Omental fat pad (tissue), 4 donors: ENCODE measurements at places on chromosomes 4 and X.

DNA sequence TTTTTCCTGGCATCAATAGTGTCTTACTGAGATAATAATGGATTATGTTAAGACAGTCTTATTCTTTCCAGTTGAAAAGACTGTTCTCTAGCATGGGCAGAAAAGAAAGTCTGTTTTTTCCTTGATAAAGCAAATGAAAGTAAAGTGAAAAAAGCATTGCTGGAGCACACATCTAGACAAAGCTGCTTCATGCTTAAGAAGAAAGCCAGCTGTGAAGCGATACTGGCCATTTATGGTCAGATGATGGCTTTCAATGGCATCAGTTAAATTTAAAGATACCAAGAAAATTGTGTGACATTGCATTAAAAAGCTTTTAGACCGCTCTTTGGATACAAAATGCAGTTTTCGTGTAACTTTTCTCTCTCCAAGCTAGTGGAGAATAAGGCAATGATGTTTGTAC lies 242.1 kb upstream of the TRAM1L1 start:
- DNase-seq, result no peak

DNA sequence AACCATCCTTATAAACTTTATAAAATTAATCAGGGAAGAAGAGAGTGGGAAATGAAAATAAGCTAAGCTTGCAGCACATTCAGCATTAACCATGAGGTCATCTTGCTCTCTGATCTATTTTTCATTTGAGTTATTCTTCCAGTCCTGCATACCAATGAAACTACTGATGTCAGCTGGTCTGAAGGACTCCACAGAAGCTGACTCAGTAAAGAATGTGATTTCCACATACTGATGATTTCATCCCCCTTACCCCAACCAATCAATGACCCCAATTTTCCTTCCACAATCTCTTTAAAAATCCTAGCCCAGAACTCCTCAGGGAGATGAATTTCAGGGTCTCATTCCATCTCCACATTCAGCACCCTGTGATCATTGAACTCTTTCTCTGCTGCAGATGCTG lies 18.8 kb upstream of the DSPP start:
- no peak for DNase-seq

DNA sequence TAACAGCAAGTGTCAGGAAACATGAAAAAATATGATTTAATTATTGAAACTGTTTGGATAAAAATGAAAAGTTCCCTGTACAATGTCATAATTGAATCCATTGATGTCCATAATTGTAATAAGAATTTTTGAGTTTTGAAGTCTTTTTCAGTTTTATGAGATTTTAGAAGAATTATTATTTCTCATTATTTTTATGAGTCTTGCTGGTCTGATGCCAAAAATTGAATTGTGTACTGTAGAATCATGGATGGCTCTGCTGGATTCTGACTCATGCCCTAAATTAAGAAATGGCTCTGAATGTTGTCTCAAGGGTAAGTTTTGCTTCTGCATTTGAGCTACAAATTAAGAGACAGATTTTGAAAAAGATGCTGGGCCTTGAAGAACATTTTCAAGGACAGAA lies 132.8 kb upstream of the MAP9 start:
- no peak for DNase-seq

- DNase-seq, result no peak
These were observed 4.9 kb downstream of the SLC9A7 start for GRCh38 chrX:46754036-46754435.

DNA sequence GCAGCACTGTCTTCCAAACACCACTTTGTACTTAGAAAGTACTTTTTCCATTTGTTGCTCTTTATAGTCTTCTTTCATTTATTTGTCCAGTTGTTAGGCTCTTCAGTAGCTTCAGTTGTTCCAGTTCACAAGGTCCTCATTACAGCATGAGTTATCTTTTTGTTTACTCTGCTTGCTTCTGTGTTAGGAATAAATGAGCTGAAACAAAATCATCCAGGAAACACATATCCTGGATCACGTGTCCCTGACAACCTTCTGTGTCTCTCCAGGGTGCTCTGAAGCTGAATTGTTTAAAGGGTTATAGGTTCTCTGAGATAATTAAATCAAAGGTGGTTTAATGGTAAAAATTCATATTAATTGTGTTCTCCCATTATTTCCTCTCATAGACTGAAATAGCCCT lies 19.9 kb upstream of the KLHL8 start:
- DNase-seq, result no peak

DNA sequence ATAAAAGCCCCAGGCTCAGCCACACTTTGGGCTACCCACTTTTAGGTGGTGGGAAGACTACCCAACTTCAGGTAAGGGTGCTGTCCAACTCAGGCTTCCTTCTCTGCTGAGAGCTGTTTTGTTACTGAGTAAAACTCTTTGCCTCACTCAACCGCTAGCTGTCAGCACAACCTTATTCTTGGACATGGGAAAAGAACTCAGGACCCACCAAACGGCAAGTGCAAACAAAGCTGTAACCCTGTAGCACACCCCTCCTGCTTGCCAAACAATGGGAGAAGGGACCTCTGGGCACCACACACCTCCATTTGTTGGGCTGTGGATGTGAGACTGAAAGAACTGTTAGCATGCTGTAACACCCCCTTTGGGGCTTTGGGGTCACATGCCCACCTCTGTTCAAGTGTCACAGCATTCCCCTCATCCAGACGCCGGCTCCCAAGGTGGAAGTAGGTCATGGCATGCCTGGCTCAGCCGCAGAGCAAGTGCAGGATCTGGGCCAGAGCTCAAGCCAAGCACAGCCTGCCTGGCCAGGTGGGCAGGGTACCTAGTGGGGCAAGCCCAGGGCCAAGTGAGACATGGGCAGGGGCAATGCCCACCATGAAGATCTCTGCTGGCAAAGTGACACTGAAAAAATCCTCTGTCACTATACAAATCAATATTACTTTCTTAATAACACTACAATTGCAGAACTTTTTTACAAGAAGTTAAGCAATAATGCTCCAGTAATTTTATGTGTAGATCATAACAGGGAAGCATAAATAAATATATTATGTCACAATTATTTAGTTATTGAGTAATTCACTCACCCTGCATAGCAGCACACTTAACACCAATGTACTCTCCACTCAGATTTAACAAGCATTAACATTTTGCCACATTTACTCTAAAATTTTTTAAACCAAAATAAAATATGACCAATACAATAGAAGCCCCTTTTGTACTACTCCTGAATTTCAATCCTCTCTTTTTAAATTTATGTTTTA lies 107.2 kb downstream of the TBCK start:
- no peak for DNase-seq

- no peak for DNase-seq
These were observed 57.9 kb upstream of the TEX13D start for GRCh38 chrX:124274438-124275181.

DNA sequence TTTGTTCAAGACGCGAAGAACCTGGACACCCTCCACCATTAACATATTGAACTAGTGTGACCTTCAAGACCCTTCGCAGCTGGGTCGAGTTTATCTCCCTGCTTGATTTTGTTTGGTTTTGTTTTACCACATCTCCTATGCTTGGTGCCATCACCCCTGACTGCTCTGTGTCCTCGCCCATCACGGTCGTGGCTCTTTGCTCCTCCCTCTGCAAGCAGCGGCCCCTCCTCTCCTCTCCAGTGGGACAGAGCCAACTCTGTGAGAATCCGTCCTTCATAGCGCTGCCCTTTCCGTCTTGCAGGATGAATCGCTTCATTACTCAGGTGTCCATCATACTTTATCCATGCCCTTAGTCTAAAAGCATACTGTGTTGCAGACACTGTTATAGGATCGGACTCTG lies 9.1 kb upstream of the FAM149A start:
- no peak for DNase-seq

- DNase-seq, result no peak
These were observed 626 bp upstream of the CEP135 start for GRCh38 chr4:55947912-55948725.

- no peak for DNase-seq
These were observed 17.1 kb upstream of the GALNT7 start for GRCh38 chr4:173151496-173151895.

- no peak for DNase-seq
These were observed 11.3 kb downstream of the SLC38A5 start for GRCh38 chrX:48458711-48459110.

- DNase-seq, result no peak
These were observed 126.6 kb downstream of the NPNT start for GRCh38 chr4:106021737-106022410.

DNA sequence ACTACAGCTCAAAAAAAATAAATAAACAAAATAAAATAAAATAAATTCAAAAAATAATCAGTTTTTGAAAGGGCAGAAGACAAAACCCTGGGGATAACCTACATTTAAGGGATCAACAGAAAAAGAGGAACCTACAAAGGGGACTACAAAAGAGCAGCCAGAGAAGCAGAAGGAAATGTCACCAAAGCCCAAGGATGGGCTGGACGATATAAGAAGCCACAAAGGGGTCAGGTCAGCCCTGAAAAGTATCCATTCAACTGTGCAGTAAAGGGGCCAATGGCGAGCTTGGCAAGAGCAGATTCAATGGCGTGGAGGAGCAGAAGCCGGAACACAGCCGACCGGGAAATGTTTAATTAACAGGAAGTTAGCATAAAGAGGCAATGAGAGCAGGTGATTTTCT lies 16.9 kb downstream of the ACOT9 start:
- no peak for DNase-seq

DNA sequence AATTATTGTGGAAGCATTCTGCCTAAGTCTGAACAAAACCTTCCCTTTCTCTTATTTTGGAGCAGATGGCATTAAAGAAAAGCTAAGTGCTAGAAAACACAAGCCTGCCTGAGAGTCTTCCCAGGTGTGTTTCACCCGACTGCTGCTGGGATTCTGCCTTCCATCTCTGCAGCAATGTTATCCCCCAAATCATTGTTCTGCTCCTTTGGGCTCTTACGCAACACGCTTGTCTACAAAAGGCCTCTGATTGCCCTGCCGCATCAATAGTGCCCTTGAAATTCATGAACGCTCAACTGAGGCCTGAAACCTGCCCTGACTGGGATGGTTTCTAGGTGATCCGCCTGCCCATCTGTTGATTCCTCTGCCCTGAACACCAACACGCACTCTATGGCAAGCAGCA lies 80.3 kb downstream of the SEL1L3 start:
- DNase-seq, result no peak

- no peak for DNase-seq
These were observed 15.0 kb downstream of the UGT8 start for GRCh38 chr4:114613560-114613959.

DNA sequence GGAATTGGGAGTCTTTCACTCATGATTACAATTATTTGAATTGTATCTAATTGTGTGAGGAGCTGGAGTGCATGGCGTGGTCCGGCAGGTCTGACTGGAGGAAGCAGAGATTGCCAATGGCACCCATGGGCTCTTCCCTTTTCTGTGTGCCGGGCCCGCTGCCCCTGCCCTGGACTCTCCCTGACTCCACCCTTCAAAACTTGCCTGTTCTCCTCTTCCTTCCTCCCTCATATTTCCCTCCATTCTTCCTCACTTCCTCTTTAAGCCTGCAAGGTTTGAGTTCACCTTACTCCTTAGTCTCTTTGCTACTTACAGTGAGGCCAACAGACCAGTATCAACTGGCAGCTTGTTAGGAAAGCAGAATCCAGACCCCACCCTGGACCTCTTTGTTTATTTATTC lies 6.5 kb upstream of the STBD1 start:
- no peak for DNase-seq

DNA sequence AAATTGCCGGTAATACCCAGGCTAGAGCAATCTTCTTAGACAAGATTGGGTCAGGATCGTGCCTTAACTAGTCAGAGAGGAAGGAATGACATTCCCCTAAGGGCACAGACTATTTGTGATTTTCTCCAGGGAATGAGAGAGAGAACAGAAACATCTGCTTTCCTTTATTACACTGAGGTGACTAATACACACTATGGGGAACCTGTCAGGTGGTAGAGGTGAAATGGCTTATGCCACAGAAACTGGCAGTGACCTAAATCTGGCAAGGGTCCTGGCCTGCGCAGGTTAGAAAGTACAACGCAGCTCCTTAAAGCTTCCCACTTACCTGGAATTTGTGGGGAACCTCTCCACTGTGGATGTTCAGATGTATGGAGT lies 16.6 kb upstream of the HPGD start:
- DNase-seq, result no peak

DNA sequence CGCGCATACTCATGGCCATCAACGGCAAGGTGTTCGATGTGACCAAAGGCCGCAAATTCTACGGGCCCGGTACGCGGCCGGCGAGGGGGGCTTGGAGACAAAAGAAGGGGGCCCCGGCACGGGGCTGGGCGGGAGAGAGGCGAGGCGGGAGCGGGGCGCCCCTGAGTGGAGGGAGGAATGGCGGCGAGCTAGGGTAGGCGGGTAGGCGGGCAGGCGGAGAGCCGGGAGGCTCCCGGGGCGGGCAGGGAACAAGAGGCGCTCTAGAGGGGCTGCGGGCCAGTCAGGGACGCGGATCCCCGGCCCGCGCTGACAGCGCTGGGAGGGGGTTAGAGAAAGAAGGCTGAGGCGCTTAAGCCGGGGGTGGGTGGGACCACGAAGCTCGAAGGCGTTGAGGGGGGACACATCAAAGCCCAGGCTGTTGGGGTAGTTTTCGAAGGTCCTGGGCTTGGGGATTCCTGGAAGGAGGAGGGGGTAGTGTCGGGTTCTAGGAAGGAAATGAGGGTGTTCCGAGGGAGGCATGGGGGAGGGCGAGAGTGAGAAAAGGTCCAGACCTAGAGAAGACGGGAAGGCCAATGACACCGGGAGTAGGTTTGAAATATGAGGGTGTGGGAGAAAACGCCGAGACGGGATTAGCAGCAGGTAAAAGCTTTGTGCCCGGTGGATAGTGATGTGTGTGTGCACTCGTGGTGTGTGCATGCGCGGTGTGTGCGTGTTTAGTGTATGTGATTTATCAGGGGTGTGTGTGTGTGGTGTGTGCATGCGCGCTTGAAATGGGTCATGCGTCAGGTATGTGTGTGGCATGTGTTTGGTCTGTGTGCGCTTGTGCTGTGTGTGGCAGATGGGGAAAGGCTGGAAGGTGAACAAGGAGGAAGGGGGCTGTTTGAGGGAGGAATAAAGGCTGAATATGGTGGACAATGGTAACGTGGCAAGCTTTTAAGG lies 807 bp downstream of the PGRMC1 start:
- DNase-seq, result no peak

DNA sequence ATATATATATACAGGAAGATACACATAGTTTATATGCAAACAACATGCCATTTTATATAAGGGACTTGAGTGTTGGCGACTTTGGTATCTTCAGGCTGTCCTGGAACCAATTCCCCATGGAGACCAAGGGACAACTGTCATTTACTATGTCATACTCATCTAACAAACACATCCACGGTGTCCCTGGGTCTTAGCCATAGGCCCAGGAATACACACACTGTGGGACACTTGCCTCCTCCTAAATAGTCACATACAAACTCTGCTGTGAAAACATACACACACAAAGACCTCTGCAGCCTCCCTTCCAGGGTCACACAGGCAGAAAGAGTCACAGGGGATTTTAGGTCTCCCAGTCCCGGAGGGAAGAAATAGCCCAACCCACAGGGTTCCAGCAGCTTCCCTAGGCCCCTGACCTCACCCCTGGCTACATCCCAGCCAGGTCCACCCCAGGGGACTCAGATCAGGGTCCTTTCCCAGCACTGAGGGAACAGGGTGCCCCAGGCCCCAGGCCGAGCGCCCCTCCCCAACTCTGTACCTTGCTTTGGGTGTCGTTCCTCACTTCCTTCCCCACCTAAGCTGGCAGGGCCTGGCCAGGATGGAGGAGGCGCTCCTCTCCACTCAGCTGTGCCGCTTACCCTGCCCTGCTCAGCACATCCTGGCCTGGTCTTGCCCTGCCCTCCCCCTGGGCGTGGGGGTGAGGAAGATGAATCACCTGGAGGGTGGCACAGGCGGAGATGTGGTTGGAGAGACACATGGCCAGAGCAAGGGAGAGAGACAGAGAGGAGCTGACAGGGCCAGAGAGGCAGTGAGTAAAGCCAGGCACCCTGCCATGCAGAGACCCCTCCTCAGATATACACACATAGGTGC lies 21.8 kb downstream of the FGD1 start:
- DNase-seq, result no peak

- no peak for DNase-seq
These were observed 28.0 kb upstream of the BANK1 start for GRCh38 chr4:101762534-101762933.
